ENCODE measurements at places on chromosomes 2 and 18. TPM values are rescaled to one million over a fixed set of nuclear protein-coding genes. Genes with fewer than 3 reads are reported as not detected.
A peak's percentile ranks its signal among the peaks of the same experiment; 100 is the strongest.

The IL36RN gene
- not detected for total RNA-seq

DNA sequence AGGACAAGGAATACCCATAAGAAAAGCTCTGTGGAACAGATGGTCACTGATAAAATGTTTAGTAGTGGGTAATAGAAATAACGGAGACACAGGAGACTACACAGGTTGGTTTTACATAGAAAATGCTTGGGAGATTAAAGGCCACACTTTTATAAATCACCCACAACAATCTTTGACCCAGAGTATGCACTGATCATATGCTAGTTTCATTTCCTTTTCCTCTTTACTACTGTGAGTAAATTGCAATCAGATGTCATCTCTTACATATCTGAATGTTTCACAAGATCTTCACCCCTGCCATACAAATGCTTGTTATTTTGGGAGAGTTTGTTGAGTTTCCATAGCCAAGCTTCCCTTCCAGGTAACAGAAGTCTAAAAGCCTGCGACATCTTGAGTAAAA is 978.4 kb upstream of the KLHL29 start:
- no peak for DNase-seq

- no peak for DNase-seq
Observed at GRCh38 chr2:20925265-20925889, 102.5 kb upstream of the LDAH start.

DNA sequence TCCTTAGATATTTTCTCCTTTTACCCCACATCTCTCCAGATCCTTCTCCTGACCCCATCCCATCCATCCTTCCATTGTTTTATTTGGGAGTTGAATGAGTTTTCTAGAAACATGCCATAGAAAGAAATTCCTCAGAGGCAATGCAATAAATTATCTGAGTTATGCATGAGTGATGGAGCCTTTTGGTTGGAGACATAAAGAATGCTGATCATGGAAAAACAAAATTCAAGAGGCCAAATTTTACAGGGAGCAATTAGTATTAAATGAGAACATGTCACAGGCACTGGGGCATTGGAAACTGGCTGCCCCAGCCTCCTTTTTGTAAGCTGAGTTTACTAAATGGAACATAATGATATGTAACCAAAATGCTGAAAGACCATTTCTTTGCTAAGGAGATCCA is 74.2 kb upstream of the LCLAT1 start:
- no peak for DNase-seq

The FAM117B gene
- total RNA-seq: 6.0 TPM

The C2orf81 gene
- total RNA-seq: 3.4 TPM

The BBS5 gene
- 9.7 TPM for total RNA-seq

GRCh38 chr2:234951664-234952269 is at the start of gene SH3BP4:
TSS of gene SH3BP4 (plus strand) at chr2:234952017. CDS start at chr2:235035003, 82,986 bp downstream.
- DNase-seq: no peak

- no peak for DNase-seq
Observed at GRCh38 chr18:60295674-60296073, 76.9 kb downstream of the MC4R start.

- no peak for DNase-seq
Observed at GRCh38 chr18:3538456-3538855, 88.5 kb downstream of the TGIF1 start.

DNA sequence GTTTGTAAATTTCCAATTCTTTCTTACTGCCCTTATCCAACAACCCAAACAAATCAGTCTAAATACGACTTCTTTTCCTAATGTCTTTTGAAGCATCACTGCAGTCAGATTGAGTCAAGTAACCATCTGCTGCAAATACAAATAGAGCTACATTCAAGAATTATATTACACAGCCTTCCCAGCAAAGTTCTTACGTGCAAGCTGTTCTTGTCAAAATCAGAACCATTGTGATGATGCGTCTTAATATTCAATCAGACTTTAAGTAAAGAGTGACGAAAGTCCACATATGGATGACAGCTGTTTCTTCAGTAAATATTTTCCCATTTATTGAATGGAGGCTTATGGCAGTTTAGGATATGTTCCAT is 943.8 kb downstream of the LRP1B start:
- DNase-seq: no peak

DNA sequence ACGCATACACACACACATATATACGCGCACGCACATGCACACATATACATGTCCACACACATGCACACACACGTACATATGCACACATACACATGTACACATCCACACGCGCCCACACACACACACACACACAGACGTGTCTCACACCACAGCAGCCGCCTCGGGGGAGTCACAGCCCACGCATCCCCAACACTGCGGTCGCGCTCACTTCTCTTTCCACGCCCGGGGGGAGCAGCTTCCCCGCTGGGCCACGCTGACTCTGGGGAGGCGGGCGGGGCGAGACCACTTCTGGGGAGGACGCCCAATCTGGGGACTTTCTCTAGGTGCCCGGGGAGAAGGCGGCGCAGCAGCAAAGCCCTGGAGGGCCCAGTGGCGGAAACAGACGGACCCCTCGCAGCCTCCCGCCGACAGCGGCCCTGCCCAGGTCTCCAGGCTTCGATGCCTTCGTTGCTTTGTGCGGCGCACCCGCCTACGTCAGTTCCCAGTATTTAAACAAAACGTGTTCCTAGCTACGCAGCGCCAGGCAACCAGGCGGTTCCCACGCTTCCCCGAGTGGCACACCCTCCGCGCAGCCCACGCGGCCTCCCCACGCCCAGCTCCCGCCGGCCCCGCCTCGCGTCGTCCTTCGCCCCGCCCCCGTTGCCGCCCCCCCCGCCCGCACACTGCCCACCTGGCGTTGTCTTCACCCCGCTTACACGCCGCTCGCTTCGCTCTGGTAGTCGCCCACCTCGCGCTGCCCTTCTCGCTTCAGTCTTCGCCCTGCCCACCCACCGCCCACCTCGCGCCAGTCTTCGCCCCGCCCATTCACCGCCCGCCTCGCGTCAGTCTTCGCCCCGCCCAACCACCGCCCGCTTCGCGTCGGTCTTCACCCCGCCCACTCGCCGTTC is 810 bp upstream of the RBFA start:
- peak; percentile 100 for DNase-seq

The TMEM247 gene
- total RNA-seq: not detected

The CXCR1 gene
- not detected for total RNA-seq

- DNase-seq: no peak
Observed at GRCh38 chr2:165013944-165014619, 58.8 kb upstream of the SLC38A11 start.

GRCh38 chr2:96549967-96550786 is 13.6 kb downstream of the ARID5A start:
- DNase-seq: peak; percentile 94

GRCh38 chr2:43065871-43066270 is 160.5 kb downstream of the ZFP36L2 start:
- DNase-seq: peak; percentile 57

DNA sequence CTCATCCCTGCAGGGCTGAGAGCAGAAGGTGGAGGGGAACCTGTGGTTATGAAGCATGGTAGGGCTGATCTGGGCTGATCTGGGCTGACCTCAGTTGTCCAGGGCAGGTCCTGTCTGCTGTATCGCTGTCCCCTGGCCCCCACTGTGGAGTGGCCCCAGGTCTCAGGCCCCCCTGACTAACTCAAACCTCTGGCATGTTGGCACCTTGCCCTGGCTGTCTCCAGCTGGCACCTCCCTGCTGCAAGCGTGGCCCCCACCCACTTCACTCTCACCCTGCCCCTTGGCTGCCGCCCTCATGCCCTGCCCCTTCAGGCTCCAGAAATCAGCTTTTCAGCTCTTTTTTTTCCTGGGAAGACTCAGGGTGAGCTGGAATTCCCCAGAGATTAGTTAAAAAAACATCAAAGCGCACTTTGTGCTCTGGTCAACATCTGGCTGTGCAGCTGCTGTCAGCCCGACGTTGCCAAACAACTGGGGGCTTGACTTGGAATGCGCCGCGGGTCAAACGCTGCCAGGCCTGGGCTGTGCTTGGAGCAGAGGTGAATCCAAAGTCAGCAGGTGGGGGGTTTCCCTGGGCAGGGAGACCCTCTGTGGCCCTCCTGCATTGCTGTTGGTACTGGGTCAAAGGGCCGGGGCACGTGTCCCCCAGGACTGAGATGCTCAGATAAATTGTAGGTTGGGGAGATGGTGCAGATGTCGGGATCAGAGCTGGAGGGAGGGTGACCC is 173.8 kb upstream of the HDAC4 start:
- DNase-seq: no peak

DNA sequence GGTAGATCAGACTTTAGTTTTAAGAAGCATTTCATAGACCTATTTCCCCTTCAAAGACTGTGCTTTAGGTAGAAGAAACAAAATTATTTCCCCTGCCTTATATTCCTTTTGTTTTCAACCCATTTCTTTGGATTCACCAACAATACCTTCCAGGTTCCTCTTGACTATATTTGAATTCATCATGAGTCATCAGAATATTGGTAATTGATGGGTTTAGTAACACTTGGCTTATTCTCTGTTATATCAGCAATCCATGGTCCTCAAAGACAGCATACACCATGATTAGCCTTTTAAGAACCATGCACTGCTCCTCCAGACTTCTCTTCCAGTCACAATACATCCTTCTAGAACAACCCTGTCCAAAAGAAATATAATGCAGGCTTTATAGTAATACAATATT is 83.0 kb upstream of the NOSTRIN start:
- DNase-seq: no peak

DNA sequence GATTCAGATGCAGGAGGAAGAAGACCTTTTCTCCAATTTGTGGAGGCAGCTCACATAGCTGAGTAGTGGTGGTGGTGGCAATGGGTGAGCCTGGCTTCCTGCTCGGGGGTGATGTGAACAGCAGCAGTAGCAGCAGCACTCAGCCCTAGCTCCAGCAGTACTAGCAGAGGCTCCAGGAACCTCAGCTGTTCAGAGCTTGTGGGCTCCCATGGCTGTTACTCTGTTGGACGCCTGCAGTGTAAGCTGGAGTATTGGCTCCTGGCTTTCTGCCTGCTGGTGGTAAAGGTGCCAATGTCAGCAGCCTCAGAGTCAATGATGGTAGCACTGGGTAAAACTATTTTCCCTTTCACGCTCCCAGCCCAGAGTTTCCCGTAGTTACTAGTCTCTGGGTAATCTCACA is 3.1 kb upstream of the SEH1L start:
- DNase-seq: no peak

The VIL1 gene
- not detected for total RNA-seq

The BOLL gene
- not detected for total RNA-seq

DNA sequence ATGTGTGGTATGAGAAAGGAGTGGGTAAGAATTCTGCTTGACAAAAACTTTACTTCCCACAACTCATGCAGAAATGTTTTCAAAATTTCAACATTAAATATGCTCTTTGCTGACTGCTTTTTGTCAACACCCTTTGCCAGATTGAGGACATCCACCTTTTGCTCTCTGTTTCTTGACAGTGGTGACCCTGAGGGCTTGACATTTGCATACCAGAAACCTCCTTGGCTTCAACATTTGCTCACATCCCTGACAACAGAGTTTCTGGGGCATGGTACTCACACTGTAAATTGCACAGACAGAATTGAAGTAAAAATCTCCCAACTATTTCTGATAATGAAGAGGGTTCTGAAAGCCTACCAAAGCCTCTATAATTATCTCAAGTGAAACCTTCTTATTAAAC is 95.7 kb downstream of the RND3 start:
- no peak for DNase-seq

GRCh38 chr18:78725426-78725825 is 254.2 kb upstream of the SALL3 start:
- DNase-seq: no peak

- DNase-seq: no peak
Observed at GRCh38 chr2:55154525-55155030, 77.5 kb downstream of the CLHC1 start.

DNA sequence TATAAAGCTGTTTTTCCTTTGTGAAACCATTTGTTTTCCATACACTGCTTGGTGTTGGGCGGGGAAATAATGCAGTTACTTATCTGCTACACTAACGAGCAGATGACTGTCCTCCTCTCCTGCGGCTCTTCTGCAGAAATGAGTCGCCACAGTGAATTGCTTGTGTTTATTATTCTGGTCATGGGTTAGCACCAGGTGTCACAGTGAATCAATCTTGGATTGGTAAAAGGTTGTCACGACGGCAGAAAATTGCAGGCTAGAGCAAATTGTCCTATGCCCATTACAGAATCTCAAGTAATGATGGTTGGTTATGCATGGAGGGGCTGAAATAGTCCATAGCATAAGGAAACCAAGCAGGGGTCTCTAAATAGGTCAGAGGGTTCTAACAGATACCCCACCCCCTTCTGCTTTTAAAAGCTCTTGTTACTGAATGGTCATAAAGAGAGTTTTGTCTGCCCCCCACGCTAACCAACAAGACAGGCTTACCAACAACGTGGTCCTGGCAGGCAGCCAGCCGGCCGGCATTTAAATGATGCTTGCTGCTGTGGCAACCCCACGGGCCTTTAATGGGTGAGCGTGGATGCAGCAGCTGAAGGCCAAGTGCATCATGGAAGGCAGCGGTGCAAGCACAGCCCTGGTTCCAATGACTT is 29.5 kb downstream of the RAB31 start:
- no peak for DNase-seq

DNA sequence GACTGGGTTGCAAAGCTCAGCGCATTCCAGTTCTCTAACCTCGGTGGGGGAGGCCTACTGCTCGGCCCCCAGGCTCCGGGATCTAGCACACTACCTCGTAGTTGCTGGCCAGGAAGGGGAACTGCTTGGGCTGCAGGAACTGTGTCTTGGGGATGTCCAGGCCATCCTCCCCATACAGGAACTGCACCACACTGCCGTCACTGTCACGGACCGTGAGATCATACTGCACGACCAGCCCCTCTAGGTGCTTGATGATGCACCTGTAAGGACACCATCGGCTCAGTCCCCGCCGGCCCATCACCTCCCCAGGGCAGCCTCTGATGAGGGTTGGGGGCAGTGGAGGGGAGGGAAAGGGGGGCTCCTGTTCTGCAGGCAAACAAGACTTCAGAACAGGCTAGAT is 61.6 kb downstream of the POLR1A start:
- DNase-seq: peak; percentile 63

- DNase-seq: no peak
Observed at GRCh38 chr18:45951016-45951714, 16.0 kb downstream of the EPG5 start.

DNA sequence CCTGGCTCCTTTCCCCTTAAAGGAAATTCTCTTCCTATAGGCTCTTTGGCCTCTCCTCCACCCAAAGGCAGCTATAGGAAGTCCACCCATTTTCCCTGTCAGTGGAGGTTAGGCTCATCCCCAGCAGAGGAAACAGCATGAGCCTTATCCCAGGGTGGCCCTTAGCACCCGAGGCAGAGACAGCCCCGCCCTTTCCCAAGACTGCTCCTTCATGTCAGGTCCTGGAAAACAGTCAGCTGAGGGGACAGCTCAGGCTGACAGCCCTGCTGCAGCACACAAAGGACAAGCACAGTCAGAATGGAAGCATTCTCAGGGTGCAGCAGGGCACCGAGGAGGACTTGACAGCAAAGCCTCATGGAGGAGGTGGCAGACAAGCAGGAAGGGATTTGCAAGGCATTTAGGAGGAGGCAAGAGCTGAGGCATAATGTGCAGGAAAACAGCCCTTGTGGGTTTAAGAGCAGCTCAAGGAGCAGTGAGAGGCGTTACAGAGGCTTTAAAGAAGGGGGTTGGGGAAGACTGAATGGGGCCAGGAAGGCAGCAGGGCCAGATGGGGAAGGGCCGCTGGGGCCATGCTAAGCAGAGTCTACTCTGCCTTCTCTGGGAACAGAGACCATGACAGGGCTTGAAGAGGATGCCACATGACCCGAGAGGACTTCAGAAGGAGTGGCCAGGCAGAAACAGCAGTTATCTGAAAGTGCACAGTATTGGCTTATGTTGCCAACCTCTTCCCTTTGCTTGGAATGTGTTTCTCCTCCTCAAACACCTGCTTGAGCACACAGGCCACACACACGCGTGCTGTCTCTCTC is 216.6 kb downstream of the SH3BP4 start:
- no peak for DNase-seq

GRCh38 chr2:24482251-24482971 is 8.6 kb upstream of the NCOA1 start:
- DNase-seq: no peak
